ENCODE measurements at places on chromosomes 2 and 18.

GRCh38 chr18:9673296-9674251, 34.5 kb upstream of the RAB31 start:
- DNase-seq: no peak

- DNase-seq: no peak
Measured at GRCh38 chr18:58268849-58269248, 224.8 kb downstream of the NEDD4L start.

GRCh38 chr2:218878486-218878885, 2.2 kb upstream of the WNT10A start:
- DNase-seq: no peak

DNA sequence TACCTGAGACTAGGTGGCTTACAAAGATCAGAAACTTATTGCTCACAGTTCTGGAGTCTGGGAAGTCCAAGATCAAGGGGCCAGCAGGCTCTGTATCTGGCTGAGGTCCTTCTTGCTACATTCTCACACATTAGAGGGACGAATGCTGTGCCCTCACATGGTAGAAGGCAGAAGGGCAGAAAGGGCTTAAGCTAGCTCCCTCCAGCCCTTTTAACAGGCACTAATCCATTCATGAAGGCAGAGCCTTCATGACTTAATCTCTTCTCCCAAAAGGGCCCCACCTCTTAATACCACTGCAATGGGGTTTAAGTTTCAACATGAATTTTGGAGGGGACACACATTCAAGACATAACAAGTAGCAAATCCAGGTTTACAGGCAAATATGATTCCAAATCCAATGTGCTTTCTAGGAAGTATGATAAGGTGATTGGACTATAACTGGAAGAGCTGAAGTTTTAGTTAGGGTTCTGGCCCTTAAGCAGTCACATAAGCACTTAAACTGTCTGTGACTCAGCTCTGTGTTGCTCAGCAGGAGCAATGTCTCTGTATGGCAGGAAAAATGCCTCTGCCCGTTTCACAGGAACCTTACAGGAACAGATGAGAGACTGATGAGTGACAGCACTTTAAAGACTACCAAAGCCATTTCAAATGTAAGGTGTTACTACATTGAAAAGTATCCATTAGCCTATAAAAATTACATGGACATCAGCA, 119.6 kb upstream of the PTPRM start:
- no peak for DNase-seq

- no peak for DNase-seq
Measured at GRCh38 chr2:42903821-42904575, 111.6 kb upstream of the HAAO start.

DNA sequence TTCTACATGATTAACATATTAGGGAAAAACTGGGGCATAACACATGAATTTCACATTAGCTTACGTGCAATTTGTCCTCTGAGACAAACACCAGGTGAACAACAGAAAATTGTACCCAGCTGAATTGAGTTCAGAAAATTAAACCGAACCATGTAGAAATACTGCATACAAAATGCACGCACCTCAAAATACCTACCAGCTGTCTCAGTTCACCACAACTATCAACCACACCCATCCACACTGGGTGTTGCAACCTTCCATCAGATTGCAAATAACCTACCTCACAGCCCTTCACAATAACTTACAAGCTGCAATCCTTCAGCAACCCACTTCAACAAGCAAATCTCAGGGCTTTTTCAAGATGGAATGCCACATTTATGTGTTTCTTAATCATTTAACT, 55.9 kb downstream of the UNC50 start:
- DNase-seq: peak; percentile 11

GRCh38 chr2:135093193-135093592, 41.1 kb downstream of the RAB3GAP1 start:
- no peak for DNase-seq

DNA sequence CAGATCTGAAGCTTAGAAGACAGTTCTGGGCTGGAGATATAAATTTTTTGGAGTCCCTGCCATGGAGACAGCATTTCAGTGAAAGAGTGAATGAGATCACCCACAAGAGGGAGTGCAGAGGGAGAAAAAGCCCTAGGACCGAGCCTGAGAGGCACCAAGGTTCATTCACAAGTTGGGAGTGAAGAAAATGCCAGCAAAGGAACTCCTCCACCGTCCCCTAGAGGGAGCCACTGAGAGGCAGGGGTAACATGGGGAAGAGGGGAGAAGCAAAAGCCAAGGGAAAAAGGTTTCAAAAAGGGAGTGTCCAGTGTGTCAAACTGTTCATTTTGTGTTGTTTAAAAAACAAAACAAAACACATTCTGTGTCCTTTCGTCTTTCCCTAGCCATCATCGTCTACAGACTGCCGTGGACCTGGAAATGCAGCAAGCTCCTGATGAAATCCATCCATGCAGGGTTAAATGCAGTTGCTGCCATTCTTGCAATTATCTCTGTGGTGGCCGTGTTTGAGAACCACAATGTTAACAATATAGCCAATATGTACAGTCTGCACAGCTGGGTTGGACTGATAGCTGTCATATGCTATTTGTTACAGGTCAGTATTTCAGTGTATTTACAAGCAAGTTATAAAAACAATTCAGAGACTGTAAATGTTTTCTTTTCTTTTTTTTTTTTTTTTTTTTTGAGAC, 19.1 kb downstream of the CYBRD1 start:
- no peak for DNase-seq

- DNase-seq: no peak
Measured at GRCh38 chr18:35619464-35619863, 37.9 kb downstream of the GALNT1 start.

DNA sequence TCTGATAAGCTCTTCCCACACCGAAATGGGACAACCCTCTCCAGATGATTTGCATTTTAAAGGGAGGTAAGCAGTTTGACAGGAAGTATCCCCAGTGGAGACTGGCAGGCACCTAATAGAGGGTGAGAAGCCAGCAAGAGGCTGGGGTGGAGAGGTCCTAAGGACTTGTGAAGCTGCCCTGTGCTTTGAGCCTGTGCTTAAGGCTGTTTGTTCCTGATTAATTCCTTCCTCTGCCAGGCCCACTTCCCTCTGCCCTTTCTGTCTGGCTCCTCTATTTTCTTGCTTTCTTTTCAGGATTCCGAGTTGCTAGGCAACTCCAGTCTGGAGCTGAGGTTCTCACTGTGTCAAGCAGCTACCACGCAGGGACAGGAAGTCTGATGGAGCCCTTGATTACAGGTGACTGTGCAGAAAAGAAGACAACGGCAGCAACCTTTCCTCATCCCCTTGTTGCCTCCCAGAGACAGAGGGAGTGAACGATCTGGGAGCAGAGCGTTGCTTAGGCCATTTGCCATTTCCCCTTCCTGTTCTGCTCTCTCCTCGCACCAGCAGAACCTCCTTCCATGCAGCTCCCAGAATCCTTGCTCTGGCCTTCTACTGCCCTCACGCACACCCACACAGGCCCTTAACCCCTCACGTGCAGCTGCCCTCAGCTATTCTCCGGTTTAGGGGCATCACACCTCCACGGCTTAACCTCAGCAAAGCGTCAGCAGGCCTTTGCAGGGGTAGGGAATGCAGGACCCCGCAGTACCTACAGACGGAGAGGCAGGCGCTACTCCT, 103.6 kb upstream of the CELF4 start:
- no peak for DNase-seq

- DNase-seq: no peak
Measured at GRCh38 chr2:226983895-226984749, 148.3 kb downstream of the RHBDD1 start.

- DNase-seq: no peak
Measured at GRCh38 chr18:7958081-7958896, 391.2 kb downstream of the PTPRM start.

GRCh38 chr2:241009601-241010530, 11.4 kb downstream of the SNED1 start:
- DNase-seq: peak; percentile 79

- DNase-seq: no peak
Measured at GRCh38 chr2:172416447-172417058, 10.8 kb upstream of the ITGA6 start.

DNA sequence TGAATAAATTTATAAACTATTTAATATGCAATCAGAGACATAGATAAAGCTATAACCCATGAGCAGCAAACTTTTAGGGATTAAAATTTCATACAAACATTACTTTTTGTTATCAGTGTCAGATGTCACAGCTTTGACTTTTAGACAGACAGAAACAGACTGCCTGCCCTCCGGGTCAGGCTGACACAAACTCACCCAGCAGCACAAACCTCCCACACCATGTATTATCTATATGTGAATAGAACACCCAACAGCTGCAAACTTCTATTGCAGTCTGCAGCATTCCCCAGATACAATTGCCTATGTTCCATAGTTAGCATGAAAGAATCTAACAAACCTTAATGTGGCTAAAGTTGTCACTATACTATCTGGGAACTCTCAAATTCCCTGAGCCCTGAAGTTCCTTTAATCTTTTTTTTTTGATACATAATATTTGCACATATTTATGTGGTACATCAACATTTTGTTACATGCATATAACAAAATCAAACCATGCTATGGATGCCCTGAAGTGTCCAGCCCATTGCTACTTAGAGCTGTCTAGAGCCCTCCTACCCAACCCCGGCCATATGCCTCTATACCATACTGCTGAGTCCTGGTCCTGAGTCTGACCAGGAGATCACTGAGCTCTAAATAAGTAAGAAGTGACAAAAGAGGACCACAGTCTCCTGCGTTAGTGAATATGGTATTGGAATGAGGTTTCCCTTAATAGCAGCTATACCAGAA, 214.4 kb downstream of the ZNF385B start:
- DNase-seq: no peak

Data from AG09309 (cell line).